CD4-positive, alpha-beta T cell treated with Interferon alpha-2 for 1 hour (primary cell): ENCODE measurements at places on chromosomes 16 and 17.

DNA sequence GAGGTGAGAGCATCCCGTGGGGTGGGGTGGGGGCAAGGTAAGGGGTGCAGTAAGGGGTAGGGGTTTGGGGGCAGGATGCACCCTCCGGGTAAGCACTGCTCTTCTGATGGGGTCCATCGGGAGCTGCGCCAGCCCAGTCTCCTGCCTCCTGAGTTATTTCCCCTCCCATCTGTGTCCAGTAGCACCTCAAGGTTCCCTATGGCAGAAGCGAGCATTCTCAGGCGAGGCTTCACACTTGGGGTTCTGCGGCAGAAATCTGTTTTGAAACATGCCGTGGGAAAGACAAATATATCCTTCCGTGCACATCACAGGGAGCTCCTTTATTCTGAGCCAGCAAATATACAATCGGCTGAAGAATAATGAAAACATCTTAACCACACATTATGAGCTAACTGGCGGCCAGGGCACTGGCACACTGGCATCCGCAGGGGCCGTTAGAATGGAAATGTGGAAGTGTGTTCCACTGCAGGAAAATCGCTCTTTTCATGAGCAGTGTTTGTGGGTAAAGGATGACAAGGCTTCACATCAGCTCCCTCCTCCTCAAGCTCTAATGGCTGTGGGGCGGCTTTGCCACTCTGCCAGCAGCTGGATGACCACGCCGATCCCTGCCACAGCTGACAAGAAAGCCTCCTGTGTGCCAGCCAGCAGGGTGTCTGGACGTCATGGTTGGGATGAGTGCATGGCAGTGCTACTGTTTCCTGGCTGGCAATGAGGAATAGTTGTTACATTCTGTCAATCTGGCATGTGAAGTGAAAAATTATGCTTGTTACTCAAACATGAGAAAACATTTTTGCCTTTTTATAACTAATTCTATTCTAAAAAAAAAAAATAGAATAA is 20.0 kb downstream of the MTHFSD start:
- DNase-seq = no peak

GRCh38 chr16:17068524-17068923 is 402.2 kb downstream of the XYLT1 start:
- DNase-seq = no peak

DNA sequence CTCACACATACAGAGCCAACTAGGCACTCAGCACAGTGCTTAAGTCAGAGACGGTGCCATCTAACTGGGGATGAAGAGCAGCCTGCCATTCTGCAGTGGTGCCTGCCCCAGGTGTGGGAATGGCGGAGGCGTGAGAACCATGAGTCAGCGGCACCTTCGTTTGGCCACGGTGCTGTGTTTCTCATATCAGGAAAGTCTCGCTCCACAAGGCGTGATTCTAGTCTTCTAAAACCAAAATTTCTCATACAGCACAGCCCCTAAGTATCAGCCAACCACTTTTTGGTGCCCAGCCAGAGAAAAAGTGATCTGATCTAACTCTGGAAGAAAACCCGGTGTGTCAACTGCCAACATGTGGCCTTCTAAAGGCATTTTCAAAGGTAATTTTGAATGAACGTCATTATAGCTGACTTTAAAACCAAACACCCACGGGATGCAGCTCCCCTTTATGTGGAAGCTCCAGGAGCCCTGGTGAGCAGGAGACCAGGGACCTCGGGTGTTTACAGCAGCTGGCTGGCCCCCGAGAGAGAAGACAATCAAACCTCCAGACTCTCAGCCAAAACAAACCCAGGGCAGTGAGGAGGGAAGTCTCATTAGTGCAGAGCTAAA is 54.6 kb downstream of the ABCC12 start:
- DNase-seq = no peak

- no peak for DNase-seq
Measured at GRCh38 chr16:17899141-17899540, 428.4 kb upstream of the XYLT1 start.

DNA sequence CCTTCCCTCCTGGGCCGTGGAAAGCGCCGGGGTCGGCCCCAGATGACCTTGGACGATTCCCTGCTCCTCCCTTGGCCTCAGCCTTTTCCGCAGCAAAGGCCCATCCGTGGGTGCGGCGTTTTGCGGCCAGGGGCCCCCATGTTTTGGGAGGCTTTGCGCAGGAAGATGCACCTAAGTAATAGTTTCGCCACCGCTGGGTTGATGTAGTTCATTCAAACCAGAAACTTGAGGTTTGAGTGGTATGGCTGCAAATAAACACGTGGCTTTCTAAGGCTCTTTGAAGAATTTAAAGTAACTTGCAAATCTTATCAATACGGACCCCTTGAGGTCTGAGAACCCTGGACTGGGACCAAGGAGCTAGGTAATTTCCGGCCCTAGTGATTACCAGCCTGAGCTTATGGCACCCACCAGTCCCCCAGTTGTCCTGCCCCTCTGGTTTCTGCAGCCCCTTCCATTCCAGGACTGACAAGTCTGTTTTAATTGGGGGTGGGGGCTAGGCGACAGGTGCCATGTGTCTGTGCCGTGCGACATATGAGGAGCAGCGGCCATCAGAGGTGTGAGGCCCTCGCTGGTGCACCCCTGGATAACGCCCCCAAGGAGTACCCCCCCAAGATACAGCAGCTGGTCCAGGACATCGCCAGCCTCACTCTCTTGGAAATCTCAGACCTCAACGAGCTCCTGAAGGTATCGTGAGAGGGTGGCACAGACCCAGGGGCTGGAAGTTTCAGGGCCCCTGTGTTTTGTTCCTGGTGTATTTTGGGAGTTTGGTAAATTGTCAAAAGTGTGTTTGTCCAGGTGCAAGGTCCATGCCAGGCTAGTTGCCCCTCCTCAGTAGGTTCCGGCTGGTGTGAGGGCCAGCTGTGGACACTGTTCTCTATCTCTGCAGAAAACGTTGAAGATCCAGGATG is 834 bp downstream of the MRPL12 start:
- no peak for DNase-seq

GRCh38 chr17:44012391-44012790 is 2.4 kb downstream of the TMEM101 start:
- DNase-seq = no peak

GRCh38 chr16:48421741-48422140 is 36.5 kb upstream of the SIAH1 start:
- no peak for DNase-seq

DNA sequence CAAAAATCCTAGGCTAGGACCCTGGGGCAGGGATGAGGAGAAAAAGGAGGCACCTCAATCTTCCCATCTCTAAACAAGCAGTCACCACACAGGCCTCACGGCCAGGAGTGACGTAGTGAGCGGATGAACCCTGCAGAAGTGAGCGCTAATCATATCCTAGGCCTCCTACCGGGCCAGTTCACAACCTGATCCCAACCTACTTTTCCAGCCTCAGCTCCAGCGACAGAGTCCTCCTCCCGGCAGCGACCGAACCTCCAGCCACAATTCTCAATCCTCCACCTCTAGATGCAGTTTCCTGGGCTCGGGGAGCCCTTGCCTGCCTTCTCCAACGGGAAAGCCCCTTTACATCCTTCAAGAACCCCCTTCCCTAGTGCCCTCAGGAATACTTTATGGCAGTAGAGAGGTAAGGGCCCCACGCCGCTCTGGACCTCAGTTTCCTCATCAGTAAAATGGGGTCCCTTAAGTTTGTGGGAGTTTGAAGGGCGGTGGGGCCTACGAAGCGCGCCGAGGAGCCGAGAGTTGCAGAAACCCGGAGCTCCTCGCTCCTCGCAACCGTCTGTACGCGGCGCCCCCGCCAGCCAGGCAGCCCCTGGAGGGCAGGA is 1.4 kb downstream of the ZNF668 start:
- DNase-seq = no peak

DNA sequence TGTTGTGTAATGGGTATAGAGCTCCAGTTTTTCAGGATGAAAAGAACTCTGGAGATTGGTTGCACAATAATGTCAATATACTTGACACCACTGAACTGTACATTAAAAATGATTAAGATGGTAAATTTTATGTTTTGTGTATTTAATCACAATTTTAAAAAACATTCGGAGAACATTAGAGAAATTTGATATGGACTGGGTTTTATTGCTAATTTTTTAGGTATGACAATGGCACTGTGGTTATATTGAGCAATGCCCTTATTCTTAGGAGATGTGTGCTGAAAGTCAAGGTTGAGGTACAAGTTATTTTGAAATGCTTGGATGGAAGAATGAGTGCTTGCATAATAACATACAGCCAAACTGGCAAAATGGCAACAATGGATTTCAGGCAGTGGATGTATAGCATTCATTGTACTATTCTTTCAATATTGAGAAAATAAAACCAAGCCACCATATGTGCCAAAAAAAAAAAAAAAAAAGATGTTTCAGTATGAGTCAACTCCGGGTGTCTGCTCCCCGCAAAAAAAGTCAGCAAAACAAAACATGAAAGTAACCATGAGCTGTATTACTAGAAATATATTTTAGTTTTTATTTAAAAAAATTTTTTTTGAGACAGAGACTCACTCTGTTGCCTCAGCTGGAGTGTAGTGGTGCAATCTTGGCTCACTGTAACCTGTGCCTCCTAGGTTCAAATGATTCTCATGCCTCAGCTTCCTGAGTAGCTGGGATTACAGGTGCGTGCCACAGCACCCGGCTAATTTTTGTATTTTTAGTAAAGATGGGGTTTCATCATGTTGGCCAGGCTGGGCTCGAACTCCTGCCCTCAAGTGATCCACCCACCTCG is 19.8 kb downstream of the HOXB1 start:
- DNase-seq = peak; percentile 63

DNA sequence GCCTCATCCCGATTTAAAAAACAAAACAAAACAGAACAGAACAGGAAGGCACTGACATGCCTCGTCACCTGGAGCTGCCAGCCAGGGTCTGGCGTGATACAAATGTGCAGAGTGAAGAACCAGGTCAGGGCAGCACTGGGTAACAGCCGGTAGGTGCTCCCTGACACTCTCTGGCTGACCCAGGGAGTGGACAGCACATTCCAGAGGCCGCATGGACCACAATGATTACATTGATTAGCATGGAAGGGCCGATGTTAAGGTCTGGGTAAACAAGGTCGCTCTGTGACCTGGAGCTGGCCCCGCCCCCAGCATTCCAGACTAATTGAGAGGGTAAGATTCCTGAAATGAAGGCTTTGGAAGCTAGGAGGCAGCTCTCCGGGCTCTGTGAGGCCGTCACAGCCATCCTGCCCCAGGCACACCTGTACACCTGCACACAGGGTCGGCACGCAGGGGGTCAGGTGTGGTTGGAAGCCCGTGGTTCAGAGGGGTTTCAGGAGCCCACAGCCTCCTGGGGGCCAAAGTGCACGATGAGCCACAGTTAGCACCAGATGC is 21.4 kb downstream of the PIEZO1 start:
- no peak for DNase-seq

- DNase-seq = no peak
Measured at GRCh38 chr16:82846806-82847205, 220.0 kb downstream of the CDH13 start.

- no peak for DNase-seq
Measured at GRCh38 chr17:13993106-13993505, 76.2 kb upstream of the COX10 start.

DNA sequence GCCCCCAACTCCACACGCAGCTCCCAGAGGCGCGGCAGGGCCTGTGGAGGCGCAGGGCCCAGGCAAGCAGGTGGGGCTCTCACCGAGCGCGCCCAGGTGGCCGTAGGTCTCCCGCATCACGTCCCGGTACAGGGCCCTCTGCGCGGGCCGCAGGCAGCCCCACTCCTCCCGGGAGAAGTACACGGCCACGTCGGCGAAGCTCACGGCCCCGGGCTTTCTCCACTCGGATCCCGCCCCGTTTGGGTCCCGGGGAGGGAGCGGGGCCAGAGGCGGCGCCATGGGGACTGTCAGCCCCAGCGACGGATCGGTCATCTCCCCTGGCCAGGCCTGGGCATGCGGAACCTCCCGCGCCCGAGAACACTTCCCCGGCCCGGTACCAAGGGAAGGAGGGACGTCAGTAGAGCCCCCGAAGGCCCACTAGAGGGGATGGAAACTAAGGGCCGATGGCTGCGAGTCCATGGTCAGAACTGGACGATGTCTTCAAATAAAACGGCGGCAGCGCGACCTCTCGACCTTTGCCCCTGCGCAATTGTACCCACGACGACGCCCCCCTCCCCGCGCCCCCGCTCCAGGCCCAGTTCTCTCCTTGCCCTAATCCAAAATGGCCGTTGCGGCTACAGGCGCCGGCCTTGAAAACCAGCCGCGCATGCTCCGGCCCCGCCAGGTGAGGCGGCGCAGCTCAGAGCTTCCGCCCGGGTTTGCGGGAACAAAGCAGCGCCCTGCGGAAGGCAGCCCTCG is at the start of gene ZNF747:
ZNF747 (minus strand) TSS at position 491 of the 738 bp plus-strand sequence; CDS start at position 312, 179 bp downstream.
- peak; percentile 89 for DNase-seq

GRCh38 chr16:58110571-58111301 is 18.4 kb downstream of the CFAP20 start:
- no peak for DNase-seq

GRCh38 chr16:8568231-8568617 is 22.1 kb downstream of the TMEM114 start:
- DNase-seq = no peak

DNA sequence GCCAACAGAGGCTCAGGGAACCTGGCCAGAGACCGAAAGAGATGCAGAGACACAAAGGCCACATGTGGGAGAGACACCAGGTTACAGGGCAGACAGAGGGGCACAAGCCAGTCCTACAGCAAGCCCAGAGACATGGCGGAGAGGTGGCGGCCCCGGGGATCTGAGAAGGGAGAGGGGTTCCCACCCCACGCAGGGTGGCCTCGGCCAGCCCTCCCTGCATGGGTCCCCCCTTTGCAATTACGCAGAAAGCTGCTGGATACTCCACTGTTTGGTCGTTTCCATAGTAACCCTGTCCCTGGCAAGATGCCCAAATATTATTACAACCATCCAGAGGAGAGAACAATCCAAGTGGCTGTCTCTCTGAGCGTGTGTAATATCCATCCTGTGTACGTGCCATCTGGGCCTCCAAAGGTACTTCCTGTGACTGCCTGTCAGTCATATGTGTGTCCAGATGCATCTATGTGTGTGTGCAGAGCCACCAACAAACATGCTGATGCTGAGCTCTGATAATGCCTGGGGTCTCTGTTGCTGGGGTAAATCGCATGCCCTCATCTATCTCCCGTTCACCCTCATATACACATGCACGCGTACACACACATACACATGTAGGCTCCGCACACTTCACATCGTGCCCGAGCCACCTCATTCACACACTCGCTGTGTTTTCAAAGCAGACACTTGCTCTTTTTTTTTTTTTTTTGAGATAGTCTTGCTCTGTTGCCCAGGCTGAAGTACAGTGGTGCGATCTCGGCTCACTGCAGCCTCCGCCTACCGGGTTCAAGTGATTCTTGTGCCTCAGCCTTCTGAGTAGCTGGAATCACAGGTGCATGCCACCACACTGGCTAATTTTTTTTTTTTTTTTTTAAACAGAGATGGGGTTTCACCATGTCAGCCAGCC is 5.5 kb downstream of the PCGF2 start:
- no peak for DNase-seq

- DNase-seq = no peak
Measured at GRCh38 chr17:75499313-75500022, 15.9 kb downstream of the CASKIN2 start.

GRCh38 chr17:47884905-47885730 is 10.9 kb upstream of the SP2 start:
- no peak for DNase-seq
